T-helper 17 cell (primary cell): ENCODE measurements at places on chromosomes 3 and 15. TPM values are rescaled to one million over a fixed set of nuclear protein-coding genes. Genes with fewer than 3 reads are reported as not detected.

DNA sequence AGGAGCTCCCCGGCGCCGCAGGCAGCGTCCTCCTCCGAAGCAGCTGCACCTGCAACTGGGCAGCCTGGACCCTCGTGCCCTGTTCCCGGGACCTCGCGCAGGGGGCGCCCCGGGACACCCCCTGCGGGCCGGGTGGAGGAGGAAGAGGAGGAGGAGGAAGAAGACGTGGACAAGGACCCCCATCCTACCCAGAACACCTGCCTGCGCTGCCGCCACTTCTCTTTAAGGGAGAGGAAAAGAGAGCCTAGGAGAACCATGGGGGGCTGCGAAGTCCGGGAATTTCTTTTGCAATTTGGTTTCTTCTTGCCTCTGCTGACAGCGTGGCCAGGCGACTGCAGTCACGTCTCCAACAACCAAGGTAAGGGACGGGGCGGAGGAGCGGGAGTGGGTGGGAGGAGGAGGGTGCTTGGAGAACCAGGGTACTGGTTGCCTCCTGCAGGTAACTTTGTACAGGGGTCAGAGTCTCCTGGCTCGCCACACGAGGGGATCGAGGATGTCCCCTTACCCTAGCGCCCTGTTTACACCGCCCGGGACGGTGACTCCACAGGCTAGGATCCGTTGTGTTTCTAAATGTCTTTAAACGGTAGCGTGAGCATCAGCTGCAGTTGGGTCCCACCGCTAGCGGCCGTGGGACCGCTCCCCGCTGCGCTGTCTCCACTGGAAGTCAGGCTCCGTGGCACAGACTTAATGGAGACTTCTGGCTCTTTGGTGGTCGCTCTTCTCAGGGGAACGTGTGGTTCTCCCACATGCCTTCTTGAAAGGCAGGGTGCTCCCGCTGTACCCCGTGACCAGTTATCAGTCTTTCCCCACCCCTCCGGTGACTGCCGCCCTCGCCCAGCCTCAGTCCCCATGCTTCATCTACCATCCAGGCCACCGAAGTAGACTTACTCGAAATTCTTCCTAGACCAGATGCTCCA is 515 bp downstream of the EPHA6 start:
- DNase-seq, result no peak

Gene SKOR1
- total RNA-seq, result 2.2 TPM

Gene KY
- not detected for total RNA-seq

Gene RNU5B-1
- not detected for total RNA-seq

Gene KBTBD13
- total RNA-seq, result not detected

Gene UCN2
- not detected for total RNA-seq

Gene BUB1B
- total RNA-seq, result 1.1 TPM
